ENCODE measurements at places on chromosomes 12 and 14.

GRCh38 chr12:23581913-23582312 lies 367.6 kb downstream of the SOX5 start:
- no peak for DNase-seq

- DNase-seq, result no peak
Observed at GRCh38 chr14:101947577-101947903, 16.8 kb upstream of the DYNC1H1 start.

DNA sequence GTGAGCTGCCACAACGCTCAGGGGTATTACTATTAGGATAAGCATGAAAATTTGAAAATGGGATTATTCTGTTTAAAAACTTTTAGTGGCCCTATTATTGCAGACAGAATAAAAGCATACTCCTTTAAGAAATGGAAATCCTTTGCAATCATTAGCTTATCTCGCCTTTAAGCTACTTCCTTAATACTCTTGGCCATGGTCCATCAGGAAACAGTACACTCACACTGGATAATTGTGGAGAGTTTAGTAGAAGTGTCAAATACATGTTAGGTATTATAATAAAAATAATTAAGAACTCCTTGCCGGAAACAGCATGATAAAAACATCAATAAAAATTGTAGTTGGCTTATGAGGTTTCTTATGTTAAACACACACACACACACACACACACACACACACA lies 100.4 kb upstream of the PPFIA2 start:
- DNase-seq, result no peak

DNA sequence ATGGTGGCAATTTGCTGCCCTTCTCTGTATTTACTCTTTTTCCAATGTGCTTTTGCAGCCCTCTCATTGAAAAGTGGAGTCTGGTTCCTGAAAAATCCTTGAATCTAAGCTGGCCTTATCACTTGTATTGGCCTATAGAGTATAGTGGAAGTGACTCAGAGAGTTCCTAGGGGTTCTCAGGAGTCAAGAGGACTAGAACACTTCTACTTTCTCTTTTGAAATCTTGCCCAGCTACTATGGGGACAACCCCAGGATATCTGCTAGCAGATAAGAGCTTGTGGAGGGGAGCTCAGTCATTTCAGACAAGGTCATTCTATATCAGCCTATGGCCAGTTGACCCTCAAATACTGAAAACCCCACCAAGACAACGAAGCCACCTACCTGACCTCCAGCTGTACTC lies 26.7 kb upstream of the WSCD2 start:
- DNase-seq, result no peak

Data from stimulated activated CD8-positive, alpha-beta memory T cell treated with anti-CD3 and anti-CD28 coated beads, Interleukin-7, amount 100 ng/mL, for 24 hours (primary cell).